Motor neuron (in vitro differentiated cells): ENCODE measurements at places on chromosomes 13 and 19. TPM values are rescaled to one million over a fixed set of nuclear protein-coding genes. Genes with fewer than 3 reads are reported as not detected.

NCAN gene
- total RNA-seq: 44.2 and 47.2 TPM in 2 replicates

DHX34 gene
- total RNA-seq: 12.6 and 13.5 TPM in 2 replicates

PBX4 gene
- 4.0 and 4.6 TPM in 2 replicates for total RNA-seq

GRCh38 chr13:49571299-49572240 lies 13.8 kb downstream of the RCBTB1 start:
- ATAC-seq: no peak

MBD3L2 gene
- total RNA-seq: 1.3 TPM in 1 of 2 replicates, not detected in the other

- ATAC-seq: no peak
Observed at GRCh38 chr19:38303517-38304351, at the start of gene C19orf33. TSS of gene C19orf33 (plus strand) at chr19:38304251. CDS start at chr19:38304262, 11 bp downstream.

- peak; percentile 58 for ATAC-seq
Observed at GRCh38 chr19:49570997-49571676, 9.2 kb downstream of the NOSIP start.

CYP4F3 gene
- total RNA-seq: 0.16 TPM in 1 of 2 replicates, not detected in the other
